Chondrocyte (in vitro differentiated cells): ENCODE measurements at places on chromosomes 13 and 19.

GRCh38 chr19:57769345-57770131 is at the start of gene ZNF586:
ZNF586 (plus strand) TSS chr19:57769676; CDS start chr19:57769843, 167 bp downstream.
- DNase-seq, result no peak

- no peak for DNase-seq
Observed at GRCh38 chr13:27022571-27023311, 148.9 kb downstream of the USP12 start.

DNA sequence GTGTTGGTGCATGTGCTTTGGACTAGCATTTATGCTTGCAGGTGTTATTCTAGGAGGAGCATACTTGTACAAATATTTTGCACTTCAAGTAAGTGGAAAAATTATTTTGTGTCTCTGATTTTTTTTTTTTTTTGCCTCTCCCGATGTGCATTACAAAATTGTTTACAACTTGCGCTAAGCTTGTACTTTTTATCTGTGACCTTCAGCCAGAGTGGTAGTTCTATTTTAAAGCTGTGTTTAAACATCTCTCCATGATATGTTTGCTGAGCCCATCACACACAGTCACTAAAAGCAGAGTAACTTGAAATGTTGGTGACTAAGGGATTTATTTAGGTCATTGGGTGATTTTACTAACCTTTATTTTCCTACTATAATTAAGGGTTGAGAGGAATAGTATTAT is 20.8 kb downstream of the ITM2B start:
- DNase-seq, result no peak

- no peak for DNase-seq
Observed at GRCh38 chr19:18271433-18271841, 2.8 kb downstream of the IQCN start.

- DNase-seq, result no peak
Observed at GRCh38 chr19:10812902-10813404, 23.1 kb downstream of the TMED1 start.

GRCh38 chr19:45100201-45100600 is 7.2 kb downstream of the PPP1R37 start:
- DNase-seq, result no peak

GRCh38 chr19:13102416-13102665 is 317 bp downstream of the LYL1 start:
- no peak for DNase-seq

- DNase-seq, result no peak
Observed at GRCh38 chr19:3914199-3914598, 18.7 kb upstream of the NMRK2 start.

GRCh38 chr19:825897-826644 is 1.6 kb upstream of the AZU1 start:
- no peak for DNase-seq

DNA sequence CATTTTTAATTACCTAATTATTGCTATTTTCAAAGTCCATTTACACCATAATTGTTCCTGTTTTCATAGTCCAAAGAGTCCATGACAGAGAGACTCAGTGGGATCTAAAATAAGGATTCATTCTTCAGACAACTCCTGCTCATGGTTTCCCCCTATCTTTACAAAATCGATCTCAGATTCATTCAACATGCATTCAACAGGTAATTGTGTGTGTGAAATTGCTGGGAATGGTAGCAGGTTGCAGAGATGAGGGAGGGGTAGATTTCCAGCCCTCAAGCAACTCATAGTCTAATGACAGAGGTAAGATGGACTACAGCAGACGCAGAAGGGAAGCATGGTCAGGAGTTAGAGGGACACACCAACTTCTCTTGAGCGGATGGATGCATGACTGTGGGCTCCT is 138.1 kb downstream of the TSHZ3 start:
- no peak for DNase-seq

DNA sequence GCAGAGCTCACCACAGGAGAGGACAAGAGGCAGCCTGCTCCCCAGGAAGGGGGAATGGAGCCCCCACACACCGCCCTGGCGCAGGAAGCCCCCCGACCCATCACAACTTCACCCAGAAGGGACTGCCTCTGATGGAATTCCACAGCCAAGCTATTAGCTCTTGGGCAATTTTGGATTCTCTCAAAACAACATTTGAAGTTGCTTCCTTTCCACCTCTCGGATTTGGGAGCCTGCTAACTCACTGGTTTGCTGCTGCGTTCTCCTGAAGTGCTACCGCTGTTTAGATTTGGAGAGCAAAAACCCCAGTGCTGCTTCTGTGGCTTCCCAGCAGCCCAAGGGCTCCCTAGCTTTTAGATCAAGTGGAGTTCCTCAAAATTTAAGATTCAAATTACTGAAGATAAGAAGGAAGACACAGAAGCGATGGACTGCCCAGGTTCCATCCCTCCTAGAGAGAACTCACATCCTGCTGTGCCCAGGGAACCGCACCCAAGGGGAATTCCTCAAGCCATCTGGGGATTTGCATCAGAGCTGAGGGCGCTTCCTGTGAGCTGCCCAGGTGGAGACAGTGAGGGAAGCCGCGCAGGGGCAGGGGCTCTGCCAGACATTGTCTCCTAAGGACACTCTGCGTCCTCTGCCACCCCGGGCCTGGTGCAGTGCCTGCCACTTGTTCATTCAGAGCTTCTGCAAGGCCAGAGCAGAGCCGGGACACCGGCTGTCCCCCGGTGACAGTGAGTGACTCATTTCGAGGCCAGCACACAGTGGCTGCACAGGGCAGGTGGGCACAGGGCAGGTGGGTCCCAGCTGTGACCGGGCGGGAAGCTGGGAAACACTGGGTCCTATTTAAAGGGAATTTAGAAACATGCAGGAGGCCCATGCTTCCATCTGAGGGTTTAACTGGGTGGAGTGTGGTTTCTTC is 45.5 kb downstream of the COL4A1 start:
- no peak for DNase-seq

GRCh38 chr19:38318660-38319059 is 985 bp upstream of the KCNK6 start:
- no peak for DNase-seq

DNA sequence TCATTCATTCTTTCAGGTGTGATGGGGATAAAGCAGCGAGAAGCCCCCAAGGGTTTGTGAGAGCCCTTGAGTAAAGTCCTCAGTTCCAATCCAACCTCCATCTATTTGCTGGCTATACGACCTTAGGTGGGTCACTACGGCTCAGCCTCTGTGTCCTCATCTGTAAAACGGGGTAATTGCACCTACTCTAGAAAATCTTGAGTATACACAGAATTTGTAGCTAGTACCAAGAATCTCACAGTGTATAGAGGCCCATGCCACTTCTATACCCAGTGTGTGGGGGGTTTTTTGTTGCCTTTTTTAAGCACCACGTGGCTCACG is 406 bp upstream of the DNMT1 start:
- no peak for DNase-seq

GRCh38 chr13:75489502-75490263 is 7.7 kb upstream of the TBC1D4 start:
- no peak for DNase-seq

- no peak for DNase-seq
Observed at GRCh38 chr19:34155686-34156085, 16.6 kb upstream of the LSM14A start.

GRCh38 chr13:104984296-104984818 is 1551.1 kb downstream of the EFNB2 start:
- DNase-seq, result no peak

GRCh38 chr13:86937316-86937715 is 733.9 kb upstream of the SLITRK5 start:
- DNase-seq, result no peak

- DNase-seq, result no peak
Observed at GRCh38 chr19:51480590-51480989, 2.3 kb downstream of the CEACAM18 start.

DNA sequence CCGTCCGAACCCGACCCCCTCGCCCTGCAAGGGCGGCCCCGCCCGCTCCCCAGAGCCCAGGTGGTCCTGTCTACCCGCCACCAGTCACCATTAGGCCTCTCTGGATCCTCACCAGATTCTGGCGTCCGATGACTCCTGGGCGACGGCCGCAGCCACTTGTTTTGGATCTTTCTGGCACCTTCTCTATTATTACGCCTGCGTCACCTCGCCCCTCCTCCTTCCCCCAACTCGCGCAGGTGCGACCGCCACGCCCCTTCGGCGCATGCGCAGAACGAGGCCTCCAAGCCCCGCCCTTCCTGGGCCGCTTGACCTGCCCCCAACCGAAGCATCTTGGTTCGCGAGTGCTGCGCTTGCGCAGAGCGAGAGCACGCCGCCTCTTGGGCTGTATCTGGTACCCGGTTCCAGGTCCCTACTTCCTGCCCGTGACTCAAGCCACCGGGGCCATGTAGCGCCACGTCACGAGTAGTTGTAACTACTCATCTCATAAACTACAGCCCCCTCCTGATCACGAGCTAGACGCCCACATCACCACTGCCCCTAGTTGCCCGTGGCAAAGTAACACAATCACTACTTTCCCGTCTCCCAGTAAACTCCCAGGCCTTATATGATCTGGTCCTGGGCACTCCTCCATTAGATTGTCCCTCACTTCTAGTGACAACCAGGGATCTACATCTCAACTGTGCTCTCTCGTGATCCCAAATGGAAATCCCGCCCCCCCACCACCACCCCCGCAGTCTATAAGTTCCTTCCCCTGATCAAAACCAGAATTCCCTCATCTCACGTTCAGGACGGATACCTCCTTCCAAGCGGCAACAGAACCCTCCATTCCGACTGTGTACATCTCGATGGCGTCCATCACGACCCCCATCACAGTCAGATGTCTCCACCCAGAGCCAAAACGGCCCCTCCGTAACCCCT is at the start of gene DEDD2:
DEDD2 (minus strand) TSS at position 158 of the 918 bp plus-strand sequence. CDS start 670 bp downstream, outside the sequence.
- peak; percentile 99 for DNase-seq

DNA sequence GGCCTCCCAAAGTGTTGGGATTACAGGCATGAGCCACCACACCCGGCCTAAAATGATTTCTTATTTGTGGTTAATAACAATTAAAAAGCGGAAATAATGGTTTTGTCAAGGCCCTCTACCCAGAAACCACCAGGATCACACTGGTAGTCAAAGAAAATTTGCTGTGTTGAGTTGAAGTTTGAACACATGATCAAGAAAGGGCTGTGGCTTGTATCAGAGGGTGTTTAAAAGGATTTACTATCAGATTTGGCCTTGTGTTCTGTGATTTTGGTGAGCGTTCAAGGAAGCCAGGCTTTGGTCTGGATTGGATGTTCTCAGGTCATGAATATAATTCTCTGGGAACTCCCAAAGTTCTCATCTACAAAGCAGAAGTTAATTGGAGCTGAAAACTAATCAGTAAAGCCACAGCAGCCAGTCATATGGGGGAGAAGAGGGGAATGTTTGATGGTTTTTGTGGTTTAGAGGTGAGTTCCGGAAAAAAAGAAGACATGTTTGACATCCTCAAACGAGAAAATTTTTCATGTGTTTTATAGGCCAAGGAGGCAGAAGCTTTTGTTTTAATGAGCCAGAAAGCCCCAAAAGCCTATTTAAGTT is 10.6 kb upstream of the ZNF556 start:
- no peak for DNase-seq

GRCh38 chr19:45059258-45059965 is 16.9 kb downstream of the ZNF296 start:
- DNase-seq, result no peak

- DNase-seq, result no peak
Observed at GRCh38 chr19:2248136-2249009, 750 bp upstream of the AMH start.

DNA sequence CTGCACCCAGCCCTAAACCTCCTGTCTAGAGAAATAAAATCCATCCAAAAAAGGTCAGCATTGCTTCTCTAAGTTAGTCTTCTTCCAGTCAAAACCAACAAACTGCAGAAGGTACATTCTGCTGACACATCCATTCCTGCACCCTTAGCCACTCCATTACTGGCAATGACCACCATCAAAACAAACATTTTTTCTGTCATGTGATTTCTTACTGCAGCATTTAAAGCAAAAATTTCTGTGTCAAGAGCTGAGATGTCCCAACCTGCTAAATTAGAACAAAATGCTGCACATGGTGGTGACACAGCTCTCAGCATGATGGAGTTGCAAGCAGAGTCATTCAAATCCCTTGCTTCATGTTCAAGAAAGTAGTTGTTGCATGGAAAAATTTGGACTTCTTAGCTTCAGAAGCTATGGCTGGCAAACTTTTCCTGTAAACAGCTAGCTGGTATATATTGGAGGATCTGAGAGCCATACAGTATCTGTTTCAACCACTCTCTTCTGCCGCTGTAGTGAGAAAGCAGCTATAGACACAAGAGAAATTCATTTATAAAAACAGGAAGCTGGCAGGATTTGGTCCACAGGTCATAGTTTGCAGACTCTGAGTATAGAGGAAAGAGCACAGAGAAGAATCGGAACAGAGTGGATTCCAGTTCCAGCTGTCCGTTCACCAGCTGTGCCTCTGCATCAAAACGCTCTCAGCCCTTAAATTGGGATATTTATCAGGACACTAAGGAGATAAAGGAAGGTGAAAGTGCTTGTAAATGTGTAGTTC is 17.4 kb downstream of the RUBCNL start:
- DNase-seq, result no peak

GRCh38 chr13:98653463-98653985 is 76.6 kb upstream of the STK24 start:
- no peak for DNase-seq

GRCh38 chr13:78194904-78195639 is 276.4 kb upstream of the EDNRB start:
- DNase-seq, result no peak

DNA sequence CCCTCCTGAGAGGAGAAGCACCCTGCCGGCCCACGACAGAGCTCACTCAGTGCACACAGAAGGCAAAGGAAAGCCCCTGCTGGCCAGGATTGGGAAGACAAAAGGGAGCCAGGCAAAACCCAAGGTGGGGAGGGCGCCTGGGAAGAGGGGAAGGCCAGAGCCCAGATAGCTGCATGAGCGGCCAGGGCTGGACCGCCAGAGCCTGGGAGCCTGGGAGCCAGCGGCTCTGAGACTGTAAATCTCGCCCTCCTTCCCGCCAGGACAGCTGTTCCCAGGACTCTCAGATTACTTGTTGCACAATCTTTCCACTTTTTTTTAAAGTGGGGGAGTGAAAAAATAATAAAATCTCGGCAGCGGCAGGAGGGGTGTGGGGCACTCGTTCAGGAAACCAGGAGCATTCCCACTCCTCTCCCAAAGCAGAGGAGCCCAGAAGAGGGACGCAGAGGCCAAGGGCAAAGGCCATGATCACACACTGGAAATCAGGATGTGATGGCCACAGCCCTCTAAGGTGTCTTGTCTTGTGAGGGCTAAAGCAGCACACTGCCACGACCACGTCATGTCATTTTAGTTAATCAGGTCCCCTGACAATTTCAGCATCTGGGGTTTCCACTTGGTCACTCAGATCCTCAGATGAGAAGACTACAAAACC is 19.6 kb upstream of the EPHX3 start:
- no peak for DNase-seq

DNA sequence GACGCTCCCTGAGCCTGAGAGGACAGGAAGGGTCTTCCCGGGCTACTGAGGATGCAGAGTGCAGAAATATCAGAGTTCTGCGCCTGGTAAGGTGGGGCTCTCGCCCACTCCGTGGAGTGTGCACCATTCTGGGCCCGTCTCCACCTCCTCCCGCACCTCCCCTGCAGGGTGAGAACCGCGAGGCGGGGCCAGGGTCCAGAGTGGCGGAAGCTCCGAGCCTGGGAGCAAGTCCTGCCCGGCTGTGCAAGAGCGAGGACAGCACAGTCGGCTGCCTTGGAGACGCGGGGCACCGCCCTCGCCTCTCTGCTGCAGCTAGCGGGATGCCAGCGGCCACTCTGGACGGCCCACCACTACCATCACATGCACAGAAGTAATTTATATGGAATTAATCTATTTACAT is 2304.4 kb downstream of the PCDH9 start:
- peak; percentile 84 for DNase-seq
